ENCODE measurements at places on chromosomes 6 and 20.

DNA sequence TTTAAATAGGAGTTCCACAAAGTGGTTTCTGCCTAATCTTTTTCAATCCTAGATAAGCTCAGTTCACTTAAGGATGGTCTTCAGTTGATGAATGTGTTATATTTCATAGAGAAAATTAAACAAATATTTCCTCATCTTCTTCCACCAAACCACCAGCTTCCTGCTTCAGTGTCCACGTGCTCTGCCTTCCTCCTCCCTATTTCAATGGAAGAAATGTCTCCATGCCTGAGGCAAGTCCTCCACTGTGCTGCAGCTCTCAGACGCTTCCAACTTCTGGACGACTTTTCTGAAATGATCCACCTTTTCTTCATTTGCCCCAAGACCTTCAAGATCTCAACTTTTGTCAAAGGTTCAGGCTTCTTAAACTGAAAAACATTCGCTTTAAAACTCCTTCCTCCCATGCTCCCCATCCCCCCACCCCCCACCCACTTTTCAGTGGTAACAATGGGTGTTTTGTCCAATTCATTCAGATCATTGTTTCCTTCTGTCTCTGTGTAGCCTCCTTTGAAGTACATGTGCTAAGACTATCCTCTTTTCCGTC, 25.3 kb upstream of the FABP7 start:
- DNase-seq, result no peak

GRCh38 chr6:21598674-21599023, 5.1 kb downstream of the SOX4 start:
- no peak for DNase-seq

- no peak for DNase-seq
These were observed 77.8 kb upstream of the XRN2 start for GRCh38 chr20:21225215-21225947.

GRCh38 chr6:127030111-127030510, 88.4 kb upstream of the RSPO3 start:
- no peak for DNase-seq

DNA sequence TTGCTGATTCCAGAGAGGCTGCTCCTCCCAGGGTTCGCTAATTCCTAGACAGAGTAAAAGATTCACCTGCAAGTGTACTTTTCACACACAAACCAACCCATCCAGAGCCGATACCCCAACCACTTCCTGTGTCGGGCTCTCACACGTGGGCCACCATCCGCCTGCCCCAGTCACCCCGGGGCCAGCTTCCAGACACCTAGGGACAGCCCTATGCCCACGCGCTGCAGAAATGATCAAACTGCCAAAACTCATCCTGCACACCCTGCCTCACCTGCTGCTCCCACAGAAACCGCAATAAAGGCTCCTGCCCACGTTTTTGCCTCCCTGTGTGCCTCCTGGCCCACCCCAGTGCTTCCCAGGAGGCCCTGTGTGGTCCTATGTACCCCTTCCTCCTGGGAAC, 59.5 kb downstream of the PSMG4 start:
- peak; percentile 26 for DNase-seq

GRCh38 chr20:53205046-53205445, 232.9 kb downstream of the TSHZ2 start:
- no peak for DNase-seq

GRCh38 chr20:51815383-51816076, 13.2 kb upstream of the SALL4 start:
- no peak for DNase-seq

- DNase-seq, result no peak
These were observed 42.2 kb downstream of the FLRT3 start for GRCh38 chr20:14295238-14295637.

GRCh38 chr20:31859266-31859997, 10.9 kb downstream of the DUSP15 start:
- DNase-seq, result no peak

- DNase-seq, result peak; percentile 89
These were observed 26.8 kb downstream of the C6orf89 start for GRCh38 chr6:36912586-36912985.

DNA sequence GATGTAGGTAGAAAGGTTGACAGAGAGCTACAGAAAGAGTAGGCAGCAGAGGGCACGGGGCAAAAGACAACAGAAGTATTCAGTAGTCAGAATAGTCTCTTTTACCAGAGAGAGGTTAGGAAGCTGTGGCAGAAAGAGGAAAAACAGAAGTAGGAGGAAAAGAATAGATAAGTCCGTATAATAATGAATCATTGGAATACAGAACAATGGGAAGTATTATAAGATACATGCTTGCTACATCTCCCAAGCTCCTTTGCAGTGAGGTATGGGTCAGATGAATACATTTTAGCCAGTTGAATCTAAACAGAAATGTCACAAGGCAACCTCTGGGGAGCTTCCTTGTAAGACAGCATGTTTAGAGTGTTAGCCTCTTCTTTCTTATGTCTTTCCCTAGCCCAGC, 570.5 kb upstream of the CITED2 start:
- DNase-seq, result no peak

DNA sequence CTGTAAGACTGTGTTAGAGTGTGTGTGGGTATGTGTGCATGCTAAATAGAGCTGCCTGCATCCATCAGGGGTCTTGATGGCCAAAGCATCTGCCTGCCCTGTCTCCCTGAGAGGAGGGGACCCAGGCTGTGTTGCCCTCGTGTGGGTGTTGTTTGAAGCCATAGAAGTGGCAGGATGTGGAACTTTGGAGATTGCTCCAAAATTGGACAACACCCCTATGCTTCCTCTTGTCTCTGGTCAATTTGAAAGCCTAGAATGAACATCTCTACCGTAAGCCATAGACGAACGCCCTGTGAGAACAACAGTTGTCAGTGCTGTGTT, 82.6 kb downstream of the ASXL1 start:
- no peak for DNase-seq

DNA sequence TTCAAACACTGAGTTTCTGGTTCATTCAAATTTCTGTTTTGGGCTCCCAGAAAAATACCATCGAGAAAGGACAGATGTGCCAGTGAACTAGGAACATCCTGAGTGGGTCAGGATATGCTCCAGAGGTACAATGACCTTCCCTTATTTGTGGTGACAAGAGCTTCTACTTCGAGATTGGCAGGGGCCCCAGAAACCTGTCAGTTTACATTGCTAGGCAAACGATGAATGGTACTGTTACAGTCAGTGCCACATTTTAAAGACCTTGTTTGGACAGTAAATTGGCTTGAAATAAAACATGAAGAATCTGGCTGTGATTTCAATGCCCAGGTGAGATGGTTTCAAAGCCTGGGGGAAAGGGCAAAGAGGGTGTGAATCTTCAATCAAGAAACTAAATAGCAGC, 454.5 kb upstream of the ID4 start:
- DNase-seq, result no peak

- DNase-seq, result no peak
These were observed 19.1 kb upstream of the RIN2 start for GRCh38 chr20:19738951-19739350.

- DNase-seq, result no peak
These were observed 243.9 kb upstream of the TCF21 start for GRCh38 chr6:133644892-133645619.
